NCI-H446 (cell line): ENCODE measurements at places on chromosomes 11 and 22.

GRCh38 chr22:23384431-23384830 is 195.7 kb downstream of the IGLL1 start:
- DNase-seq: no peak

- no peak for DNase-seq
These were observed 11.3 kb downstream of the TRMU start for GRCh38 chr22:46346680-46347405.

DNA sequence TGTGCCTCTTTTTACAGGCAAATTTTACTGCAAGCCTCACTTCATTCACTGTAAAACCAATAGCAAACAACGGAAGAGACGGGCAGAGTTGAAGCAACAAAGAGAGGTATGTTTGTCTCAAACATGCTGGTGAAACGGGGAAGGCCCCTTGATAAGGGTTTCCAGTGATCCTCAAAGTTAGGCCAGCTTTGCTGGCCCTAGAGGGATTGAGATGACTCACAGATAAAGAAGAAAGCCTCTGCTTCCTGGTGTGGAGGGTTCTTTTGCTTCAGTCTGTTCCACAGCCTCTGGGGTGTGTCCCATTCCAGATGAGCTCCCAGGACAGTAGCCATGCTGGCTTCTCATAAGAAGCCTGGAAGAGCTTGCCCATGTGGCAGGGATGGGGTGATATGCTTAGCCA is 118.9 kb upstream of the PARVA start:
- no peak for DNase-seq

GRCh38 chr11:83827940-83828554 is 541.9 kb upstream of the CCDC90B start:
- peak; percentile 17 for DNase-seq

DNA sequence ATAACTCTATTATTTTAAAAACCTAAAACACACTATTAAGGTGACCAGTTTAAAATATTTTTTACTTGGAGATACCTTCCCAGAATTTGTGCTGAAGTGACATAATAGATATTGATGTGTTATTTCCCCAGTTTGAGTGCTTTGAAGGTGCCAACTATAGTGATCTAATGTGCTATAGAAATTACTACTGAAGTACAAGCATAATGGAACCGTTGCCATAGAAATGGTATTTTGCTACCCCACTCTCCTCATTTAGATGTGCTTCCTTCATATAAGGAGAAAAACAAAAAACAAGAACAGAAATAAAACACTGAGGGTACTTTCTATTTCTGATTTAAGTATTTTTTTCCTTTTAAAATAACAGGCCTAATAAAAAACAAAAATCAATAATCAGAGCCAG is 19.2 kb downstream of the DDI1 start:
- no peak for DNase-seq
